ENCODE measurements at places on chromosomes 4 and X.
A peak's percentile ranks its signal among the peaks of the same experiment; 100 is the strongest.

DNA sequence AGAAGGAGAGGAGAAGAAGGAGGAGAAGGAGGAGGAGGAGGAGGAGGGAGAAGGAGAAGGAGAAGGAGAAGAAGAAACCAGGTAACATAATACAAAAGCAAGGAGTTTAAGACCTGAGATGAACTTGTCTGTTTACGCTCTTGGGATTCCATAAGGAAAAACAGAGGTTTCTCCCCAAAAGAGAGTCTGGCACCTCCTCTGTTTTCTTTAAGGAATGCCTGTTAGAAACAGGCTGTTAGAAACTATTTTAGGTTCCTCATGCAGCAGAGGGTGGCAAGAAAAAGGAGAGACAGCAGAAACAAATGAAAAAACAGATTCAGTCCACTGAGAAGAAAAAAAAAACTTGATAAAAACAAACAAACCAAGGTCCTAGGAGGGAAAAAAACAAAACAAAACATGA, 10.3 kb upstream of the FHDC1 start:
- DNase-seq, result no peak
- no peak overlapping the region for H3K27ac ChIP-seq
- H3K27me3 ChIP-seq, result no peaks in the 10 kb centered on the region
- H3K36me3 ChIP-seq, result no peaks in the 10 kb centered on the region
- no peak overlapping the region for H3K4me3 ChIP-seq
- H3K4me1 ChIP-seq, result no peaks in the 10 kb centered on the region

GRCh38 chr4:80221161-80221560, 23.9 kb downstream of the PRDM8 start:
- no peak overlapping the region for H3K27ac ChIP-seq
- no peaks in the 10 kb centered on the region for H3K27me3 ChIP-seq
- H3K36me3 ChIP-seq, result no peaks in the 10 kb centered on the region
- H3K4me3 ChIP-seq, result no peak overlapping the region
- DNase-seq, result no peak
- H3K4me1 ChIP-seq, result no peaks in the 10 kb centered on the region

- DNase-seq, result no peak
- no peak overlapping the region for H3K27ac ChIP-seq
- H3K36me3 ChIP-seq, result no peaks in the 10 kb centered on the region
- H3K27me3 ChIP-seq, result no peaks in the 10 kb centered on the region
- no peaks in the 10 kb centered on the region for H3K4me1 ChIP-seq
Observed at GRCh38 chr4:108116423-108117168, 52.1 kb downstream of the LEF1 start.

- no peaks in the 10 kb centered on the region for H3K27me3 ChIP-seq
- H3K27ac ChIP-seq, result no peak overlapping the region
- H3K4me1 ChIP-seq, result no peaks in the 10 kb centered on the region
- no peaks in the 10 kb centered on the region for H3K36me3 ChIP-seq
Observed at GRCh38 chrX:11188664-11189063, 77.5 kb downstream of the HCCS start.

- peak overlapping the region; percentile 71 for H3K27ac ChIP-seq
- peak overlapping the region; percentile 60 for H3K4me3 ChIP-seq
- no peaks in the 10 kb centered on the region for H3K27me3 ChIP-seq
- H3K36me3 ChIP-seq, result no peaks in the 10 kb centered on the region
Observed at GRCh38 chrX:131792789-131793462, 230.2 kb upstream of the STK26 start.

GRCh38 chrX:119880076-119880475, 8.4 kb downstream of the NDUFA1 start:
- peak; percentile 52 for DNase-seq
- no peaks in the 10 kb centered on the region for H3K36me3 ChIP-seq
- no peaks in the 10 kb centered on the region for H3K27me3 ChIP-seq
- H3K4me3 ChIP-seq, result no peak overlapping the region

DNA sequence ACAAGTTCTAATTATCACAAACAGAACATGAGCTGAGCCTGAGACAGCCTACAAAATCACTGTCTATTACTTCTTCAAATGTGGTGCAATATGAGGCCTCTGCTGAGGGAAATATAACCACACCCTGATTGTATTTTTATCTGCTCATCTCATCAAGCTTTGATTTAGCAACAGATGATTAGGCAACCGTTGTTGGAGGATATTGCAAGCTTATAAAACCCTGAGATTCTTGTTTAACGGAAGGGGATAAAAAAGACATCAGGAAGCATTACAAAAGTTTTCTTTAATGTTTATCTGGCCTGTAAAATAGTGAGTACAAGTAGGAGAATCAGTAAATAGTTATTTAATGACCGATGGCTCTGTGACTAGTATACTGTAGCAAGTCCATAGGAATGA, 108.5 kb downstream of the ZNF330 start:
- no peaks in the 10 kb centered on the region for H3K36me3 ChIP-seq
- H3K4me1 ChIP-seq, result no peaks in the 10 kb centered on the region
- no peaks in the 10 kb centered on the region for H3K27me3 ChIP-seq
- no peak overlapping the region for H3K4me3 ChIP-seq
- DNase-seq, result no peak
- H3K27ac ChIP-seq, result no peak overlapping the region

- H3K27ac ChIP-seq, result no peak overlapping the region
- H3K36me3 ChIP-seq, result no peaks in the 10 kb centered on the region
- DNase-seq, result no peak
- H3K27me3 ChIP-seq, result no peaks in the 10 kb centered on the region
- H3K4me1 ChIP-seq, result no peaks in the 10 kb centered on the region
Observed at GRCh38 chrX:96987228-96987627, 103.5 kb downstream of the RPA4 start.
